Stimulated activated CD8-positive, alpha-beta memory T cell treated with anti-CD3 and anti-CD28 coated beads, Interleukin-15, amount 100 ng/mL, for 4 hours (primary cell): ENCODE measurements at places on chromosomes 1 and 21.

GRCh38 chr1:206557636-206558473 lies 50.5 kb downstream of the RASSF5 start:
- no peak for DNase-seq

- DNase-seq, result no peak
These were observed 520.8 kb downstream of the PTPRU start for GRCh38 chr1:29756901-29757725.

GRCh38 chr1:208291923-208292711 lies 47.9 kb upstream of the PLXNA2 start:
- DNase-seq, result no peak

DNA sequence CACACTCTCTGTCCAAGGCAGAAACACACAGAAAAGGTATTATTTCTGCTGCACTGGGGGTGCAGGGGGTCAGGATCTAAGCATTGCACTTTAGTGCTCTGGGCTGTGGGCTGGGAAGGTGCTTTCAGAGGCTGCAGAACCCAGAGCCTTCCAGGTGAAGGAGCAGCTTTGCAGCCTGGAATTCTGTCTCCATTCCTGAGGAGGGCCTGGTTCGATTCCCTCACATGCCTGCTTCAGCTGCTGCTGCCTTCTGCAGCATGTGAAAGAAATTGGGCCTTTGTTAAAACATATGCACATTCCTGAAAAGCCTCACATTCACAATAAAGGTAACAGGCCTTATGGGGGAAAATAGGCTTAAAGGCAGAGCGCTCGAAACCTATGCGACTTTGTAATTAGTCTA lies 35.9 kb downstream of the VTCN1 start:
- no peak for DNase-seq

DNA sequence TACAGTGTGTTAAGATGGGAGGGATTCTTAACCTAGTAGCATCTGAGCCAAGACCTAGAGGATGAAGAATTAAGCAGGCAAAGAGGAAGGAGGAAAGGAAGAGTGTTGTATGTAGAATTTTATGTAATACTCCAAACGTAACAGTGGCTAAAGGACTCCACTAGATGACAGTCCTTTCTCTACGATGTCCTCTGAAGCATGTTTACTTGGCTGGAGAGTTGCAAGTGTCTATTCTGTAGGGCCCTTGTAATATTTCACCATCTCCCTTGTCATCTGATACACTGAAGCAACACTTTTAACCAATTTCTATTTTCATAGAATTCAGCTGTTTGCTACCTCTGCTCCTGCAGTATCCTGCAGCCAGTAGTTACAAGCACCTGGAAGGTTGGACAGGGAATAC lies 2.2 kb upstream of the YBX1 start:
- DNase-seq, result no peak

DNA sequence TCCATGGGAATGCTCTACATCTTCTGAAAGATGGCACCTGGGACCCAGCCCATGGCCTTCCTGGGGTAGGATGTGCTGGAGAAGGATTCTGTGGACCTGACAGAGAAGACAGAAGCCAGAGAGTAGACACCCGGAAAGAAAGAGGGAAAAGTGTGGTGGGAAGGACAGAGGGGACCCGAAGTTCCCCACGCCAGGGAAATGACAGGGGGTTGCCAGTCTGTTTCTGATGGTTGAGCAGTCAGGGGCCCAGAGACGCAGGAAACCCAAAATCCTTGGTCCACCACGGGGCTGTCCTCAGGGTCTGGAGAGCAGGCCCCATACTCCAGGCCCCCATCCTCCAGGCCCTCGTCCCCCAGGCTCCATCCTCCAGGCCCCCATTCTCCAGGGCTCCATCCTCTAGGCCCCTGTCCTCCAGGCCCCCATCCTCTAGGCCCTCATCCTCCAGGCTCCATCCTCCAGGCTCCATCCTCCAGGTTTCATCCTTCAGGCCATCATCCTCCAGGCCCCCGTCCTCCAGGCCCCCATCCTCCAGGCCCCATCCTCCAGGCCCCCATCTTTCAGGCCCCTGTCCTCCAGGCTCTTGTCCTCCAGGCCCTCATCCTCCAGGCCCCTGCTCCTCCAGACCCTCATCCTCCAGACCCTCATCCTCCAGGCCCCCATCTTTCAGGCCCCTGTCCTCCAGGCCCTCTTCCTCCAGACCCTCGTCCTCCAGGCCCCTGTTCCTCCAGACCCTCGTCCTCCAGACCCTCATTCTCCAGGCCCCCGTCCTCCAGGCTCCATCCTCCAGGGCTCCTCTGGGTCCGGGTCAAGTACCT lies 1.0 kb upstream of the TFF2 start:
- no peak for DNase-seq

GRCh38 chr1:210792250-210793102 lies 341.5 kb downstream of the KCNH1 start:
- no peak for DNase-seq
